ENCODE measurements at places on chromosomes 7 and 10. TPM values are rescaled to one million over a fixed set of nuclear protein-coding genes. Genes with fewer than 3 reads are reported as not detected.

GRCh38 chr10:46220187-46220586 is 66.6 kb upstream of the ANTXRL start:
- DNase-seq, result no peak

- DNase-seq, result no peak
Measured at GRCh38 chr7:122694697-122695096, 4.2 kb downstream of the RNF133 start.

DNA sequence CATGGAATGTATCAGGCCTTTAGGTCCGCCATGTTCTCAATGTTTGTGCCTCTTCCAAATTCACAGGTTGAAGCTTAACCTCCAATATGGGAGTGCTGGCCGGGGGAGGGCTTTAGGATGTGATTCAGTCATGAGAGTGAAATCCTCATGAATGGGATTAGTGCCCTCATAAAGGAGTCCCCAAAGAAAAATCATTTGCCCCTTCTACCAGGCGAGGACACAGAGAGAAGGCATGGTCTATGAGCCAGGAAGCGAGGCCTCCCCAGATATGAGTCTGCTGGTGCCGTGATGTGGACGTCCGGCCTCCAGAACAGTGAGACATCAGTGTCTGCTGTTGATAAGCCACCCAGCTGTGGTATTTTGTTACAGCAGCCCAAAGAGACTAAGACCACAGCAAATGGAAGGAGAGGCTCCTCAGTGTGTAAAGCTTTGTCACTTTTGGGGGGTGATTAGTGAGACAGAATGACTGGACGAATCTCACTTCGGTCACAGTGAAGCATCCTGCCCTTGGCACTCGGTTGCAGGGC is 231.3 kb upstream of the KLF6 start:
- no peak for DNase-seq

DNA sequence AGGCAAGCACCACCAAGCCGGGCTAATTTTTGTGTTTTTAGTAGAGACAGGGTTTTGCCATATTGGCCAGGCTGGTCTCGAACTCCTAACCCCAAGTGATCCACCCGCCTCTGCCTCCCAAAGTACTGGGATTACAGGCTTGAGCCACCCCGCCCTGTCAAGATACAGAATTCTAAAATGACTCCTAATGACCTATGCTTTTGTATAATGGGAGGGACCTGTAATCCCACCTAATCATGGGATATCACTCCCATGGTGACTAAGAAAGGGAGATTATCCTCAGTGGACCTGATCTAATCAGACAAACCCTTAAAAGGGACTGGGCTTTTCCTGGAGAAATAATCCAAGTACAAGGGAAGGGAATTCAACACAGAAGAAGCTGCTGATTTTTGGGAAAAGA is 28.8 kb downstream of the SAMD8 start:
- no peak for DNase-seq

GRCh38 chr7:5470816-5471215 is 47.2 kb upstream of the TNRC18 start:
- DNase-seq, result no peak

- DNase-seq, result peak; percentile 81
Measured at GRCh38 chr7:4753598-4754432, 21.6 kb upstream of the AP5Z1 start.

The AQP1 gene
- 373 TPM for total RNA-seq

The PNLIPRP3 gene
- total RNA-seq, result not detected

- DNase-seq, result no peak
Measured at GRCh38 chr10:20890491-20891337, 6.4 kb downstream of the NEBL start.

DNA sequence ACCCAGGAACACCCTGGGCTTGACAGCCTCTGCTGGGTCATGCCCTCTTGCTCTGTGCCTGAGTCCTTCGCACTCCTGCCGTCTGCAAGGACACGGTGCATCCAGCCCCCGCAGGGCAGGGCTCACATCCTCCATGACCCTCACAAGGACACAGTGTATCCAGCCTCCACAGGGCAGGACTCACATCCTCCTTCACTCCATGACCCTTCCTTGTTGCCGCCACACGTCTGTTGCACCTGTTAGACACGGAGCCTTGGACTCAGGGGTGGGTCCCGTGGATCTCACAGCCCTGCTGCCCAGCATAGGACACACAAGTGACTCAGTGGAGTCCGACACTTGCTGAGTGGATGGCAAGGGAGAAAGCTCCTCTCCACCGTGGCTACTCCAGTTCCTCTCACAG is 500.8 kb downstream of the DNAJB6 start:
- no peak for DNase-seq

GRCh38 chr10:119162452-119163092 is 2.9 kb downstream of the SFXN4 start:
- no peak for DNase-seq

- DNase-seq, result no peak
Measured at GRCh38 chr10:110780704-110781103, 91.0 kb upstream of the PDCD4 start.

DNA sequence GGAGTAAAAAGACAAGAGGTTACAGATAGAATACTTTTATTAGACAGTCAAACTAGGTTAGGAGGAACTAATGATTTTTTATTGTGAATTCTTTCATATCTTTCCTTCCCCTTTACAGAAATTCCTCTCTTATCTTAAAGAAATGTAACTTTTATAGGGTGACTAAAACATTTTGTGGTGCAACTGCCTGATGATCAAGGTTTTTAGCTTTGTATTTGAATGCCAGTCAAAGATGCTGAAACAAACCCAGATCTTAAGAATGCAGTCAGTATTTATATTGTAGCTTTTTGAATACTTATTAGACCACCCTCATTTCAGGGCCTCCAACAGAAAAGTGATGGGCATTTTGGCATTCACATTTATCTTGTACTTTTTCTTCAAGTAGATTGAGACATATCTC is 27.4 kb downstream of the TAX1BP1 start:
- no peak for DNase-seq

DNA sequence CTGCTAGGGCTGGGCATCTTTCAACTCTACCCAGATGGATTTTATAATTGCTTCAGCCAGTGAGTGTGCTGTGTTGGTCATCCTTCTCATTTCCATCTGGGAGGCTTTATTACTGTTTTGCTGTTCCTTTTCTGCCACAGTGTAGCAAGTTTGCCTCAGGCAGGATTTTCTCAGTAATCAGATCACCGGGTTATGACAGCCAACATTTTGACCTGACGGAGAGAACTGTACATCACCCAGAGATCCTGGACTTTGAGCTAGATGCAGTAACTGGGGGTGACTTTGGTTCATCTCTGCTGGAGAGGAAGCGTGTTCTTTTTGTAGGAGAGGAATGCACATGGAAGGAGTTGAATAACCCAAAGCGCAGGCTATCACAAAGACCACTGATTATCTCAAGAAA is 111.8 kb upstream of the AGR3 start:
- no peak for DNase-seq

DNA sequence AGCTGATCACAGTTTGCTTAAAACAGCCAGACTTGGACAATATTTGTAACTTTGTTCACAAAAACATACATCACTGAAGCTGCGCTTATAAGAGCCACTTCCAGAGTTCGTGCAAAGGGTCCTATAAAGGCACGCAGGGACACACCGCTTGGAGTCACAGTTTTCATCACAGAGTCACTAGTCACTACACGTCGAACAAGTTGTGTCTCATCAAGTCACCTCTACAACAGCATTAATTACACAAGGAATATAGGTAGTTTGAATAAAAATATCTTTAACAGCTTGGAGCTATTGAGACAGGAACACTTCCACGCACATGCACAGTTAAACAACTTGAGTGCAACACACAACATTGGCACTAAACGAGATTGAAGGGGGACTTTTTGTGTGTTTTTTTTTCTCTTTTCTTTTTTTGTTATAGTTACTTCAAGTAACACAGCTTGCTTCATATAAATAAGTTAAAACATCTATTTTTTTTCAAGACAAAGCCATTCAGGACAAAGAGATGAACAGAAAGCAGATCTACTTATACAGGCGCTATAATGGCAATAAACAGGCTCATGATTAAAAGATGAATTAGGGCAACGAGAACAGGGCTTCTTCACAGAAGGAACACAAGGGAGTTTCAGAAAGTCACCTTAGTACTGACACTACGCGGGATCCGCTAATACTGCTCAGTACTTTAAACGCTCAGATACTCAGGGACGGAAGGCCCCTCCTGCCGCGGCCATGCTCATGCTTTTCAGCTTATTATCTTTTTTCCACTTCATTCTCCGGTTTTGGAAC is 2.2 kb downstream of the HOXA5 start:
- DNase-seq, result no peak

- no peak for DNase-seq
Measured at GRCh38 chr7:96034940-96035727, 262.8 kb downstream of the DYNC1I1 start.

DNA sequence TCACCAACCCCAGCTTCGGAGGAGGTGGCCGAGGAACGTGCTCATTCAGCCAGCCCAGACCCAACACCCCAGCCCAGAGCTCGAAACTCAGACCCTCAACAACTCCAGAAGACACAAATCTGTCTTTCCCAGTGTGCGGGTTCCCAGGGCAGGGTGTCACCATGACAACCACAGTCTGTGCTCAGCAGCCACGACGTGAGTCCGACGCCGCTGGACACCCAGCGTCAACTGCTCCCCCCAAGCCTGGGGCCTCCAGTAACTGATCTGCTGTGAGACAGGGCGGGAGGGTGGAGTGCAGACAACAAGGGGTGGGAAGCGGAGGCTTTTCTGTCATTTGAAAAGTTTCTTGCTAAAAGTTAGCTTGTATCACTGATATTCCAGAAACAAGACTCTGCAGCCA is 167.2 kb downstream of the MAD1L1 start:
- DNase-seq, result no peak

The SMKR1 gene
- total RNA-seq, result 2.2 TPM

DNA sequence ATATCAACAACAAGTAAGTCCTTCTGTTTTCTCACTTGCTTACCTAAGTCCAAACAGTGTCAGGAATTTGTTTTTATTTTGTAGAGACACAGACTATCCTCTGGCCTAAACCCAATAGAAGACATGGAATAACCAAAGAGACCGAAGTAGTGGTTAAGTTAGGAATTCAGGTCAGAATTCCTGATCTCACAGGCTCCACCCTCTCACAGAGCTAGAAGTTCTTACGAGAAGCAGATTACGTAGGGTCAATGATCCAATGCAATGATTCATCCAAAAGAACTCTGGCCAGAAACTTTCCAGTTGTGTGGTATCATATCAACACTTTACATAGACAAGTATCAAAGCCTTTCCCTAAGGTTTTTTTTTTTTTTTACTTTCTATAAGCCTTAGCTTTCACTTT is 73.8 kb downstream of the IQUB start:
- no peak for DNase-seq

DNA sequence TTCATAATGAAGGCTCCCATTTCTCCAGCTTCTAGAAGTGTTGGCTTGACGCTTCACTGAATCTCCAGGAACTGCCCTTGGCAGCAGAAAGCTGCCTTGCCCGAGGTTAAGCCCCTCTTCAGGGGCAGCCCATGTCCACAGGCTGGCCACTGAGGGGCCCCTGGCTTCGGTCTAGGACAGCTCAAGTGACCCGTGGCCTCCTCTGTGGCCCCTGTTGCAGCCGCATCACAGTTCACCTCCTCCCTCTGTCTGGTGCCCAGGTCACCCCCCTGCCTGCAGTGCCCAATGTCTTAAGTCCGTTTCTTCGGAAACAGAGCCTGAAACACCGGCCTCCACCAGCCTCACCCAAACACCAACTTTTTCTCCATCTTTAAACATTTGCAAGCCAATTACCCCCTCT is 279.2 kb upstream of the MKI67 start:
- DNase-seq, result no peak

- no peak for DNase-seq
Measured at GRCh38 chr7:27167916-27168264, 2.6 kb upstream of the HOXA9 start.

DNA sequence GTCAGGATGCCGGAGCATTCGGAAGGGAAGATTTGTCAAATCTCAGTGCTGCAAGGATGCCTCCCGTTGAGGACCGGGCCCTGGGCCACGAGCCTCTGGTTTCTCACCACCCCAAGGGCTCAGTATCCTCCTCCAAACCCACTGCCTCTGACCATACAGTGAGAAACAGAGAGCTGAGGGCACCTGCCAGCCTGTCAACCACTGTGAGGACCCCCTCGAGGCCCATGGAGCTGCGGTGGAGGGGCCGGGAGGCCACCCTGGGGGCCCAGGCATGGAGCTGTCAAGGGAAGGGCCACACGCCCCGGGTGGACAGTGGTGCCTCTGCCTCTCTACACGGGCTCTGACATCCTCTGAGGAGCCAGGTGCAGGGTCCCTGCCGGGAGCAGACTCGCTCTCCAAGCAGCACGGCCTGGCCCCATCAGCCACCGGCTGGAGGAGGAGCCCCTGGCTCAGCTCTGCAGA is 248.0 kb upstream of the TCERG1L start:
- peak; percentile 23 for DNase-seq

DNA sequence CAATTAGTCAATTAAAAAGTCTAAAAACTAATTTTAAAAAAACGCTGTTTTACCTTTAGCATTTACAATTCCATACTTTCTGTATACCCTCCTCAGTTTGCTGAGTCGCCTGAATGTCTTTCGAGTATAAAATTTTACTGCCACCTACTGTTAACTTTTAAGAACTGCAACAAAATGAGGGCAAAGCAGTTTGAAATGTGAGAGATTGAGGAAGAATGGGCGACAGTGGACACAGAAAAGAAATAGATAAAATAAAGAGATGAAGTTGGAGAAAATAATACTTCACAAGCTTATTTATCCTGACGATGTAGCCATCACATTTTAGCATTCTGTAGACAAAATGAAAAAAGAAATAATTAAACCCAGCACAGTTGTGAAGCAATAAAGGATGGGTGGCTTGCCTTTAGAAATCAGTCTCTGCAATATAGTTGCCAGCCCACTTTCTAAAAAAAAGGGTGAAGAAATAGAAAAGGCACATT is 110.8 kb upstream of the PTN start:
- no peak for DNase-seq

GRCh38 chr10:93208717-93209464 is 135.2 kb downstream of the CYP26A1 start:
- no peak for DNase-seq

DNA sequence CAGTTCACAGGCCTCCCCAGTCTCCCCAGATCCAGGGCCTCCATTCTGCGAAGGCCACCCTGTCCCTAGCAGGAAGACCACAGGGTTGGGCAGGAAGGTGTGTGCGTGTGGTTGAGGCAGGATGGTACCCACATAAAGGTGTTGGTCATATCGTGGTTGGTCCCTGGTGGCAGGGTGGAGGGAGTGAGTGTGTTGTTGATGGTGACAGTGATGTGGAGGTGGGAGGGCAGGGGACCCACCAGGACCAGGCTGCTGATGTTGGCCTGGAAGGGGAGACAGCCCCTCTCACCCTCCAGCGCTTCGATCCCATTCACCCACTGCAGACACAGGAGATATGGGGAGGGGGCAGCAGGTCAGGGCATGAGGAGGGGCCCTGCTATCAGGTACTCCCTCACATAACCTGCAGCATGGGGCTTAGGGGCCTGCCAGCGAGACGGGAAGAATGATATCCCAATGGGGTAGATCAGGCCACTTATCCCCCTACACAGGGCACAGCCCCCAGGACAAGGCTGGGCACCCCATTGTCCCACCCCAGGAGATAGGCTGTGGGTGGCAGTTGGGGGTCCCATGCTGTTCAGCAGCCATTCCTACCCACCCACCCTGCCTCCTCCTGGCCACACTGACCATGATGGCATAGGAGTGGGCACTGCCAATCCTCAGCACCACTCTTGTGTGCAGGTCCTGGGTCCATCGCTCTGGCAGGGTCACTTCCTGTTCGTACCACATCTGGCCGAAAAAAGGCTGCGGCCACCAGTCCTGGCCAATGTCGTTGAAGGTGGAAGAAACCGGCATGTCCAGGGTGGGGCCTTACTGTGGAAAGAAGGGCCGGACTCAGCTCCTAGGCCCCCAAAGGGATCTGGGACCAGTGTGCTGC is 69.0 kb upstream of the ZNF479 start:
- no peak for DNase-seq

GRCh38 chr10:27741173-27742091 is 4.2 kb downstream of the MKX start:
- no peak for DNase-seq

GRCh38 chr10:73079779-73080541 is 16.7 kb downstream of the P4HA1 start:
- no peak for DNase-seq

Data from ureter (tissue), 1 donor.